ENCODE measurements at places on chromosomes 11 and 22. TPM values are rescaled to one million over a fixed set of nuclear protein-coding genes. Genes with fewer than 3 reads are reported as not detected.

SLC22A9 gene
- total RNA-seq: not detected

ZC3H7B gene
- total RNA-seq: 18.9 TPM

KCNC1 gene
- 0.07 TPM for total RNA-seq

TUT1 gene
- 13.0 TPM for total RNA-seq

BLID gene
- total RNA-seq: not detected

ELFN2 gene
- total RNA-seq: 7.6 TPM

APOL5 gene
- not detected for total RNA-seq

TLCD5 gene
- 4.9 TPM for total RNA-seq

CLDN5 gene
- not detected for total RNA-seq

OR4D5 gene
- not detected for total RNA-seq

H19 gene
- 6.6 TPM for total RNA-seq

ESAM gene
- total RNA-seq: 13.3 TPM

ROBO3 gene
- 3.0 TPM for total RNA-seq

HORMAD2 gene
- not detected for total RNA-seq

MEI1 gene
- not detected for total RNA-seq

Data from A549 treated with RU486 at 1 μM for 4 hours (cell line).